ENCODE measurements at places on chromosomes 3 and 15.

DNA sequence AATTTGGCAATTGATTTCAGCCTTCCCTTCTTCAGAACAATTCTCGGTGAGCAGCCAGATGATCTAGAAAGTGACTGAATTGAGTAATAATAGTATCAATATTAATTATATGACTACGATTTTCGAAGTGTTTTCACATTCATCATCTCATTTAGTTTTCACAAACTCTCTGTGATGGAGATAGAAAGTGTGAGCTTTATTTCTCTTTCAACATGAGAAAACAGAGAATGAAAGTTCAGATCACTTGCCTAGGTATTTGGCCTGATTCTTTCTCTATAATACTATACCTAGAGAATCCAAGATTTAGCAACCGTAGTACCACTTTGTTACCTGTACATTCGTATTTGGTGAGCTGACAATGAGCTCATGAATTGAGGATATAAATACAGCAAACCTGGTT, 739.2 kb upstream of the NR2F2 start:
- no peak for DNase-seq

GRCh38 chr15:40902605-40903561, 8.6 kb downstream of the VPS18 start:
- DNase-seq = no peak

DNA sequence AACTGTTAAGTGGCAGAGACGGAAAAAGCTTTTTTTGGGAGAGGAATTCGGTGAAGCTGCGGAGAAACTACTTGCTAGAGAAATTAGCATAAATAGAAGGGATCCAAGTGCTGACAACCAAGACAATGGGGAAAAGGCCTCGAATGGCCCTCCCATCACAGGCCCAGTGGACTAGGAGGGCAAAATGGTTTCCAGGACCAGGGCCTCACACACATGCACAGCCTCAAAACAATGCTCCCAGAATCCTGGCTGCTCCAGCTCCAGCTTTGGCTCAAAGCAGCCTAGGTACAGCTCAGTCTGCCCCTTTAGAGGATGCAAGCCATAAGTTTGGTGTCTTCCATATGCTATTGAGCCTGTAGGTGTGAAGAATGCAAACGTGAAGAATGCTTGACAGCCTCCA, 388.2 kb downstream of the OTOL1 start:
- DNase-seq = no peak

DNA sequence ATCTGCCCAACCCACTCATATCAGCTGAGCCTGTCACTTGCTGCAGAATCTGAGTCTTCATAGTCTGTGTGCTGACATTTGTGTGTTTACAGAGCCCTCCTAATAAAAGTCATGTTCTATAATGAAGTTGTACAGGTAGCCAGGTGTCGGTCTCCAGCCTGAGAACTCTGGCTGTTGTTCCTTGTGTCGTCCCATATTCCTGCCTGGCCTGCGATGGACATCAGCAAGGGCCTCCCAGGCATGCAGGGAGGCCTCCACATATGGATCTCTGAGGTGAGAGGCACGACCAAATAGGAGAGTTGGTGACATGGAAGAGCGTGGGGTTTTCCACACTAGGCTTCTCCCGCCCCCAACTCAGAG, 2.9 kb downstream of the VILL start:
- DNase-seq = no peak

DNA sequence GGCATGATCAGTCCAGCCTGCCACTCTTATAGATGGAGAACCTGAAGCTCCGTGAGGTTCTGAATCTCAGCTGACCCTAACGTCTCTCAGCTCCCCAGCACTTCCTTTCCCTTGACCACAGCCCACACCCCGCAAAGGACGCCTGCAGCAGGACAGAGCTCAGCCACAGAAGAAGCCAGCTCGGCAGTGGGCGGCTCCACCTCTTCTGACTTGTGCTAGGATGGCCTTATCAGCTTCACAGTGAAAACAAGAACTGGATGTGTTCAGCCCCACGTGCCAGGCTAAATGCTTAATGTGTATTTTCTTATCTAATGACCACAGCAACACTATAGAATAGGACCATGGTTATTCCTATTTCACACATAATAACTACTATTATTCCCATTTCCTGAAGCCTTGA, 127.6 kb downstream of the ARNT2 start:
- DNase-seq = no peak

- DNase-seq = no peak
Measured at GRCh38 chr3:112560307-112560706, 1.5 kb downstream of the ATG3 start.

Measured in GM13977 (cell line).